Left lung (tissue), 14 donors: ENCODE measurements at places on chromosomes 2 and 18. TPM values are rescaled to one million over a fixed set of nuclear protein-coding genes. Genes with fewer than 3 reads are reported as not detected.

CCDC148 gene
- 3.5 TPM for polyA plus RNA-seq

CNGA3 gene
- 0.04 TPM for polyA plus RNA-seq

RAPH1 gene
- 24.6 TPM for polyA plus RNA-seq

COL4A3 gene
- polyA plus RNA-seq = 10.6 TPM

ABCG5 gene
- polyA plus RNA-seq = 0.52 TPM

EFR3B gene
- 7.7 TPM for polyA plus RNA-seq

DQX1 gene
- polyA plus RNA-seq = 0.38 TPM

NT5DC4 gene
- polyA plus RNA-seq = not detected

KATNAL2 gene
- 8.5 TPM for polyA plus RNA-seq

PDE11A gene
- 0.24 TPM for polyA plus RNA-seq

CYBRD1 gene
- 116 TPM for polyA plus RNA-seq

CFAP65 gene
- polyA plus RNA-seq = 1.0 TPM

WNT10A gene
- 0.32 TPM for polyA plus RNA-seq

DUSP2 gene
- polyA plus RNA-seq = 0.82 TPM

HOXD3 gene
- polyA plus RNA-seq = 0.40 TPM

MYO5B gene
- 9.2 TPM for polyA plus RNA-seq

WIPF1 gene
- 30.7 TPM for polyA plus RNA-seq

CHRND gene
- polyA plus RNA-seq = not detected

SLC35G4 gene
- not detected for polyA plus RNA-seq

CSRNP3 gene
- polyA plus RNA-seq = 8.0 TPM

DYNAP gene
- polyA plus RNA-seq = 0.09 TPM

GPR45 gene
- polyA plus RNA-seq = not detected
